ENCODE measurements at places on chromosomes 5 and 9. TPM values are rescaled to one million over a fixed set of nuclear protein-coding genes. Genes with fewer than 3 reads are reported as not detected.

Gene FAM78A
- total RNA-seq = 43.9 TPM

DNA sequence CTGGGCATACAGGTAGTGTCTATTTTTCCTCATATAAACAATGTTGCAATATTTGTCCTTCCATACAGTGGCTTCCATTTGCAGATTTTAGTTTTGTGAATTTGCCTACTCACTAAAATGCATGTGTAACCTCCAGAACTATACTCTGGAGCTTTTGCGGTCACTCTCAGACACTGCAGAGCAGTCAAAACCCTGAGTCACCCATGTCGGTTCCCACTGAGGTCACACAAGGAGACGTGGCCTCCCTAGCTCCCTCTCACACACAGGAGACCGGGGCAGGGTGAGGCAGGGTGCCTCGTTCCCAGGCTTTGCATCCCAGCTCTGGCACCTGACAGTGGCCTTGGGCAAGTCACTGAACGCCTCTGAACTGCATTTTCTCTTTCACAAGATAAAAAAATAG lies 55.5 kb upstream of the ZNF354A start:
- DNase-seq = no peak
- no peak overlapping the region for H3K4me3 ChIP-seq
- H3K27ac ChIP-seq = no peak overlapping the region
- H3K36me3 ChIP-seq = no peaks in the 10 kb centered on the region
- no peaks in the 10 kb centered on the region for H3K27me3 ChIP-seq

Gene SELENOP
- total RNA-seq = not detected

GRCh38 chr9:127196826-127197145 lies 67.8 kb upstream of the GARNL3 start:
- H3K27me3 ChIP-seq = no peaks in the 10 kb centered on the region
- H3K4me1 ChIP-seq = no peaks in the 10 kb centered on the region
- no peak for DNase-seq
- no peak overlapping the region for H3K4me3 ChIP-seq
- no peak overlapping the region for H3K27ac ChIP-seq

Gene VLDLR
- total RNA-seq = 31.5 TPM

- H3K4me1 ChIP-seq = peaks cover 7% of the 10 kb centered on the region
- DNase-seq = no peak
- H3K4me3 ChIP-seq = no peak overlapping the region
- no peaks in the 10 kb centered on the region for H3K27me3 ChIP-seq
- H3K36me3 ChIP-seq = peaks cover 10% of the 10 kb centered on the region
Observed at GRCh38 chr5:80860924-80861613, 99.1 kb upstream of the RASGRF2 start.

DNA sequence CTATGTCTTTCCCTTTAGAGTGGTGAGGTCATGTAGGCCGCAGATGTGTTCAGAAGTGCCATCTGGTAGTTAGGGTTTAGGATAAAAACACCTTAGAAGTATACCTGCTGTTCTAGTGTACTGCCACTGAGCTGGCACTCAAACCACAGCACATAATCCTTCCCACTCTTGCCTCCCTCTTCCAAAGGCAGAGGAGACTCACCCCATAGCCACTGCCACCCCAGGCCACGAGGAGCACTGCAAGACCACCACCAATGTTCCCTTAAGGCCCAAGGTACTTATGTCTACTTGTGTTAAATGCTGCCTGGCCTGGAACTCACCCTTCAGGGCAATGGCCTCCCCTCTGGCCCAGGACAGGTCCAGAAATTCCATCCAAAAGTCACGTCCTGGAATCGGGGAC lies 379.5 kb upstream of the EDIL3 start:
- no peak for DNase-seq
- H3K27me3 ChIP-seq = no peaks in the 10 kb centered on the region
- H3K27ac ChIP-seq = no peak overlapping the region
- no peaks in the 10 kb centered on the region for H3K36me3 ChIP-seq
- H3K4me3 ChIP-seq = no peak overlapping the region

GRCh38 chr9:127444921-127445850 lies 6.0 kb downstream of the RPL12 start:
- H3K27ac ChIP-seq = no peak overlapping the region
- no peak overlapping the region for H3K4me3 ChIP-seq
- peak; percentile 68 for DNase-seq
- peaks cover 48% of the 10 kb centered on the region for H3K36me3 ChIP-seq

DNA sequence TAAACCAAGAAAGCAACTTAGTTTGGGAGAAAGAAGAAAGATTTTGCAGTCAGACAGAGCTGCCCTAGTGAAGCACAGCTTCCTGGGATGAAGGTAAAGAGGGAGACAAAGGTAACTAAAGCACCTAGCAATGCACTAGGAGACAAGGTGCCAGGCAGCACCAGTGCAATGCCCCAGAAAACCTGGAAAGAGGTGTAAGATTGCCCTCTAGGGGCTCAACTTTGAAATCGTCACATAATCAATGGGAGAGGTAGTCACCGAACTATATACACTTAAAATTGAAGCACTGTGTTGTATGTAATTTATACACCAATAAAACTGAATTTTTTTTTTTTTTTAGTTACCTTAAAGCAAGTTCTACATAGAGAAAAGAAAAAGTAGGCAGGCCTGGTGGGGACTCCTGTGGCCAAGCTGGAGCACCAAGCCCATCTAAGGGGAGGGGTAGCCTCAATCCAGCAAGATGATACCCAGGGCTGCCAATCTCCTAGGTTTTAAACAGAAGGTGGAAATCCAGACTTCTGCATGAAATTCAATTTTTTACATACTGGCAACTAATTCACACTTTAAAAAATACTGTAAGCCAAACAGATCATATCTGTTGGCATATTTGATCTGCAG lies 48.2 kb downstream of the CDK5RAP2 start:
- no peak overlapping the region for H3K27ac ChIP-seq
- H3K27me3 ChIP-seq = no peaks in the 10 kb centered on the region
- H3K4me3 ChIP-seq = no peak overlapping the region
- peaks cover 57% of the 10 kb centered on the region for H3K36me3 ChIP-seq

Gene IER5L
- total RNA-seq = 2.3 TPM

- H3K27me3 ChIP-seq = 0 out of 2 replicates have a peak, but pooled peaks cover 3% of the 10 kb centered on the region
- H3K27ac ChIP-seq = no peak overlapping the region
- no peak for DNase-seq
- H3K4me1 ChIP-seq = no peaks in the 10 kb centered on the region
- no peaks in the 10 kb centered on the region for H3K36me3 ChIP-seq
Observed at GRCh38 chr5:67578011-67578410, 381.4 kb upstream of the CD180 start.

- no peaks in the 10 kb centered on the region for H3K4me1 ChIP-seq
- peaks cover 21% of the 10 kb centered on the region for H3K36me3 ChIP-seq
Observed at GRCh38 chr5:80725446-80725845, 70.7 kb upstream of the DHFR start.

DNA sequence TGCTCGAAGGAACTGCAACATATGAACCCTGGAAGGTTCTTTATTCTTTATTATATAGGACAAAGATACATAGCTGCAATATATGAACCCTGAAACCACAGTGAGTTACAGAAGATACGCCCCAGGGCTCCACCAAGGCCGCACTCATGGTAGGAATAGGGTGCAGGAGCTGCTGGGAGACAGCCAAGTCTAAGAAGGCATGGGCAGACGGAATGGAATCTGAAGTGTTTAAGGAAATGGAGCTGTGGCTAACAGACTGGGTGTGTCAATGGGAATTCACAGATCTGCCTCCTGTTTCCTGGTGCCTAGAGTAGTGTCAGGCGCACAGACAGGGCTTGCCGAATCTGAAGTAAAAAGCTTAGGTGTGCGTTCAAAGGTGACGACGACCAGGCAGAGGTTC lies 286.4 kb downstream of the DENND1A start:
- H3K4me3 ChIP-seq = no peak overlapping the region
- no peak overlapping the region for H3K27ac ChIP-seq
- H3K4me1 ChIP-seq = no peaks in the 10 kb centered on the region
- no peaks in the 10 kb centered on the region for H3K36me3 ChIP-seq
- DNase-seq = no peak

DNA sequence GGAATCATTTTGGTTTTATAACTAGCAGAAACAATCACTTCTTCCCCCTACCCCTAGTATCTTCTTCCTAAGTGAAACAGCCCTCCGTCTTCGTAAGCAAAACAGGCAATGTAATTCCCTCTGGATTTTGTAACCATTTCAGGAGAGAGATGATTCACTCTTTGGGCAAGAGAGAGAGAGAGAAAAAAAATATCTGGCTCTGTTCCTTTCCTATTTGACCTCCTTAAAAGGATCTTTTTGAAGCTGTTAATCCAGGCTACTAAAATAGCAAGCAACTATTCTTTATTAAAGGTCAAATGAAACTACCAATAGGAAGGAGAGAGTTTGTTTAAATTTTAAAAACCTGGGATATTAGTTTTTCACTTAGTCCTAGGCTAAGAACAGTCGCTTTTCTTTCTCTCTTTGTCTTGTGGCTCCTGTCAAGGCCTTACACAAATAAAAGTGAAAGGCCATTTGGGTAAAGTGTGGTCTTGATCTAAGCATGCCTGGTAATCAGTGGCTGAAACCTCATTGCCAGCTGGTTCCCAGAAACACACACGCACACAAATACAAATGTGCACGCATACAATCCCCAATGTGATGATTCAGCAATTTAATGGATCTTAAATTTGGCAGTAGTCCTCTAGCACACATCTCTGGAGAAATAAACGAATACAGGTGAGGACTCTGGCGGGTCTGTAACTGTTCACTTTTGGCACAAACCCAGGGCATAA lies 70.2 kb downstream of the PRUNE2 start:
- no peak overlapping the region for H3K27ac ChIP-seq
- DNase-seq = no peak
- H3K4me1 ChIP-seq = no peaks in the 10 kb centered on the region
- 0 out of 2 replicates have a peak, but pooled peaks cover 3% of the 10 kb centered on the region for H3K27me3 ChIP-seq
- H3K4me3 ChIP-seq = no peak overlapping the region

- no peak overlapping the region for H3K4me3 ChIP-seq
- H3K4me1 ChIP-seq = no peaks in the 10 kb centered on the region
- no peak overlapping the region for H3K27ac ChIP-seq
- no peaks in the 10 kb centered on the region for H3K27me3 ChIP-seq
Observed at GRCh38 chr9:79980432-79980831, 408.7 kb downstream of the TLE4 start.

DNA sequence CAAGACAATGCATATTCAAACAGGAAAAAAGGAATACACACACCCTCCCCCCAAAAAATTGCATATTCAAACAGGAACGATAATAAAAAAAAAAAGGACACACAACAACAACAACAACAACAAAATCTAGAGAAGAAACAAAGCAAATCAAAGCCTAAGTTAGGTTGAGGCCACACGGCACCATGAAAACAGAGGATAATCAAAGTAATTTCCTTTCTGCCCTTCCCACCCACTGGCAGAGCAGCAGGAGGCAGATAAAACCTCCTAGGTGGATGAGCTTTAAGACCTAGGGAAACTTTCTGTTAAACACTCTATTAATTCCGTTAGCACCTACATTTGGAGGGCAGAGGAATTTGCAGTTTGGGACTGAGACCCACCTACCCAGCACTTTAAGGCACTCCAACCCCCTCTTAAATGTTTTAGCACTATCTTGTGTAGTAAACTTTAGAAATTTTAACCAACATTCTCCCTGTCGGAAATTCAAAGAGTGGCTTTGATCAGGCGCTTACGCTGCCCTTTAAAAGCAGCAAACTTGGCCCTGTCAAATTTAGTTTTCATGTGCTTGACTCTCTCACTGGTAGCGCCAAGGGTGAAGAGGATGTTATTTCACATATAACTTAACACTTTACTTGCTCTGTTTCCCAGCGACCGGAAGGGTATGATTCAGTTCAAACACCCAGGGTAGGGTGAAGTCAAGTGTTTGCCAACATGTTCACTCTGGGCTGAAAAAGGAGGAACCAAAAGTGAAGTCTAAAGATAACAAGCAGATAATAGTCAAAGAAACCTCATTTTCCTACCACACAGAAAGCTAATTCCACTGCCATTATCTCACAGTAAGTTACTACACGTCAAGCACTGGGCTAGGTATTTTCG lies 9.2 kb downstream of the ENC1 start:
- no peaks in the 10 kb centered on the region for H3K27me3 ChIP-seq
- peak overlapping the region; percentile 8 for H3K27ac ChIP-seq
- no peaks in the 10 kb centered on the region for H3K36me3 ChIP-seq
- no peak overlapping the region for H3K4me3 ChIP-seq
- peaks cover 20% of the 10 kb centered on the region for H3K4me1 ChIP-seq

DNA sequence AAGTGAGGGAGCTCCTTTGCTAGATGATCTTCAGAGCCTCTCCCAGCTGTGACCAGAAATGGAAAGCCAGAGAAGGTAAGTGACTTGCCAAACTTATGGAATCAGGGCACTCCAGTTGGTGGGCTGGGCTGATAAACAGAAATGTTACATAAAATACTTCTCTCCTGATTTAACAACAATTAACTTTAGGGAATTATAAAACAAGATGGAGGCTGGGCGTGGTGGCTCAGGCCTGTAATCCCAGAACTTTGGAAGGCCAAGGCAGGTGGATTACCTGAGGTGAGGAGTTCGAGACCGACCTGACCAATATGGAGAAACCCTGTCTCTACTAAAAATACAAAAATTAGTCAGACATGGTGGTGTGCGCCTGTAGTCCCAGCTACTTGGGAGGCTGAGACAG lies 899 bp upstream of the MED10 start:
- H3K4me3 ChIP-seq = peak overlapping the region; percentile 94
- no peak for DNase-seq
- H3K27ac ChIP-seq = no peak overlapping the region
- H3K27me3 ChIP-seq = no peaks in the 10 kb centered on the region
- H3K4me1 ChIP-seq = peaks cover 16% of the 10 kb centered on the region

GRCh38 chr5:173962436-173962972 lies 26.5 kb upstream of the C5orf47 start:
- no peak for DNase-seq
- H3K36me3 ChIP-seq = no peaks in the 10 kb centered on the region
- H3K4me1 ChIP-seq = no peaks in the 10 kb centered on the region

DNA sequence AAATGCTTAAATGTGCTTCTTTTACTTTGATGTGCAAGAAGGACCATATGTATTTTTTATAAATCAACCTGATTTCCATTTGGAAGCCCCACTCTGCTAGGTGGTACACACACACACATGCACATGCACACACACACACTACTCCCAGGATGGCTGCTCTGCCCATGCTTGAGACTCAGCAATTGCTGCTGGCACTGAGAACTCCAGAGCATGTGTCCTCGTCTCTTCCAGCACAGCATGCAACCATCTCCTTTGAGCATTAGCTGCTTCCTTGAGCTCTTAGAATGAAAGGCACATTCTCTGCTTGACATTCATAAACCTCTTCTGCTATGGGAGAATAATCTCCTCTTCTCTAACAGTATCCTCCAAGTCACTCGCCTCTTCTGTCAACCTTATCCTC lies 115.9 kb downstream of the FEM1C start:
- H3K4me3 ChIP-seq = no peak overlapping the region
- H3K36me3 ChIP-seq = no peaks in the 10 kb centered on the region
- H3K27ac ChIP-seq = no peak overlapping the region
- H3K27me3 ChIP-seq = peaks cover 3% of the 10 kb centered on the region
- no peak for DNase-seq

GRCh38 chr9:94554439-94555331 lies at the start of gene PCAT7:
PCAT7 (plus strand) TSS chr9:94555083.
- no peak within 1 kb of the TSS for H3K4me3 ChIP-seq
- no peak within 1 kb of the TSS for H3K27ac ChIP-seq
- no peaks in the 10 kb centered on the region for H3K36me3 ChIP-seq
- no peaks in the 10 kb centered on the region for H3K27me3 ChIP-seq
